ENCODE measurements at places on chromosomes 11 and 22. TPM values are rescaled to one million over a fixed set of nuclear protein-coding genes. Genes with fewer than 3 reads are reported as not detected.

DNA sequence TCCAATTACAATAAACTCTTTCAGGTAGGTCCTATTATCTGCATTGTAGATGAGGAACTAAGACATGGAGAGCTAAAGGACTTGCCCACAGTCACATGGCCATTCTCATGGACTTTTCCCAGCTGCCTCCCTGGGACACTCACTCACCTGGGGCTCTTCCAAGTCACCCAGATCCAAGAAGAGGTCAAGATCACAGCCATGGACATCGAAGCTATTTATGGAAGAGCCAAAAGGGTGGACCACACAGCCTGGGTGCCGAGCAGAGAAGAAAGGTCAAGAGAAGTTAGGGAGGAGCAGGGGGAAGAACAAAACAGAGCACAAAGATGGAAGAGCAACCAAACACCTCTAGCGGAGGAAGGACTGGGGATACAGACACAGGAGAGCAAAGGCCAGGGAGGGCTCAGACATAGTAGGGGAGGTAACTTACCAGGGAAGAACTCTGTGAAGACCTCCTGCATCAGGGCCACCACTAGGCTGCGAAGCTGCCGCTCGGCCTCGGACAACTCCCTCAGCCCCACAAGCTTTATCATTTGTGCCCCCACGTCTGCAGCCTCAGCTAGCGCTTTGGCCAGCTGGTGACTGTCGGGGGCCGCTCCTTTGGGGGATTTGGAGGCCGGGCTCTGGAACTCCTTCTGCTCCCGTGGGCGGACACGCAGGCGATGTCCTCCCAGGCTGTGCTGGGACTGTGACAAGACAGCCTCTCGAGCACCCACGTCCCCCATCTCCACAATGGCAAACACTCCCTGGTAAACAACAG is 7.4 kb upstream of the EEF1G start:
- H3K27me3 ChIP-seq: no peaks in the 10 kb centered on the region
- no peak overlapping the region for H3K4me3 ChIP-seq
- H3K27ac ChIP-seq: no peak overlapping the region

TMEM86A gene
- total RNA-seq: 0.25 TPM

DNA sequence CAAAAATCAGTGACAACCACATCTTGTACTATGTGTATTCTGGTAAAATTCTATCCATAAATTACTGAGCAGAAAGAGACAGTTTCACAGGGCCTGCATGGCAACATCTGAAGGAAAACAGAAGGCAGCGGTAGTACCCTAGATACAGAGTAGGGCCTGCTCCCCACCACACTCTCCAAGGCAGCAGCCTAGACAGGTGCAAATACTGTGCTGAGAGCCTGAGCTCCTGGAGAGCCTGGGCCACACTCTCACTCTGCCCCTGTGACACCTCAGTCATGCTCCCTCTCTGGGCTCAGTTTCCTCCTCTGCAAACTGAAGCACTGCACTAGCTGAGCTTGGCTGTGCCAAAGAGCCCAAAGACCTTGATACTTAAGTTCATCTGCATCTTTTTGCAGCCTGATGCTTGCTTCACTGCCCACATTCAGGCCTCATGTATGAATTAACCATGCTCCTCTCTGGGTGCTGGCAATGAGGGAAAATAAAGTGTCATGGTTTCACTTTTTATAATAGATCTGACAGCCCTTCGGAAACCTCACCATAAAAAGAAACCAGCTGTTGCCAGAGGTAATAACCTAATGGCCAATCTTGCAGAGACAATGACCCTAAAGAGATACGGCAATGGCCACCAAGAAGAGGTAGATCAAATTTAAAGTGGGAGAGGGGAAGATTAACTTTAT is 104.7 kb downstream of the PLEKHA7 start:
- no peak for DNase-seq
- no peaks in the 10 kb centered on the region for H3K4me1 ChIP-seq
- no peak overlapping the region for H3K4me3 ChIP-seq
- H3K27ac ChIP-seq: no peak overlapping the region

GRCh38 chr22:47208630-47209029 is 446.2 kb downstream of the TBC1D22A start:
- DNase-seq: no peak
- no peaks in the 10 kb centered on the region for H3K4me1 ChIP-seq
- H3K27me3 ChIP-seq: no peaks in the 10 kb centered on the region

- no peak for DNase-seq
- H3K4me1 ChIP-seq: no peaks in the 10 kb centered on the region
- no peak overlapping the region for H3K4me3 ChIP-seq
- no peaks in the 10 kb centered on the region for H3K36me3 ChIP-seq
Measured at GRCh38 chr11:61453695-61454094, 23.8 kb downstream of the SDHAF2 start.

GRCh38 chr11:43738600-43739409 is 58.3 kb downstream of the HSD17B12 start:
- no peaks in the 10 kb centered on the region for H3K27me3 ChIP-seq
- DNase-seq: peak; percentile 79
- H3K36me3 ChIP-seq: peaks cover 2% of the 10 kb centered on the region
- H3K4me1 ChIP-seq: peaks cover 44% of the 10 kb centered on the region
- H3K4me3 ChIP-seq: no peak overlapping the region
- H3K27ac ChIP-seq: peak overlapping the region; percentile 79

SMIM35 gene
- total RNA-seq: not detected

GRCh38 chr11:14380125-14380936 is 21.3 kb upstream of the RRAS2 start:
- peak overlapping the region; percentile 45 for H3K4me3 ChIP-seq
- no peak overlapping the region for H3K27ac ChIP-seq
- H3K27me3 ChIP-seq: no peaks in the 10 kb centered on the region
- no peak for DNase-seq
- no peaks in the 10 kb centered on the region for H3K36me3 ChIP-seq

GRCh38 chr11:67273260-67273990 is 7.2 kb downstream of the GRK2 start:
- DNase-seq: no peak
- peaks cover 7% of the 10 kb centered on the region for H3K36me3 ChIP-seq
- no peak overlapping the region for H3K4me3 ChIP-seq
- no peaks in the 10 kb centered on the region for H3K27me3 ChIP-seq
- no peaks in the 10 kb centered on the region for H3K4me1 ChIP-seq

CBLIF gene
- not detected for total RNA-seq

- H3K36me3 ChIP-seq: no peaks in the 10 kb centered on the region
- H3K27ac ChIP-seq: no peak overlapping the region
- H3K4me1 ChIP-seq: peaks cover 42% of the 10 kb centered on the region
- H3K4me3 ChIP-seq: no peak overlapping the region
- H3K27me3 ChIP-seq: no peaks in the 10 kb centered on the region
- DNase-seq: no peak
Measured at GRCh38 chr22:20206709-20207215, 55.9 kb upstream of the CCDC188 start.

PDGFB gene
- 8.3 TPM for total RNA-seq

CPT1B gene
- 24.6 TPM for total RNA-seq

GRCh38 chr11:129871914-129872313 is 23.5 kb downstream of the NFRKB start:
- H3K36me3 ChIP-seq: peaks cover 15% of the 10 kb centered on the region
- DNase-seq: no peak

PGAP2 gene
- 57.9 TPM for total RNA-seq

DNA sequence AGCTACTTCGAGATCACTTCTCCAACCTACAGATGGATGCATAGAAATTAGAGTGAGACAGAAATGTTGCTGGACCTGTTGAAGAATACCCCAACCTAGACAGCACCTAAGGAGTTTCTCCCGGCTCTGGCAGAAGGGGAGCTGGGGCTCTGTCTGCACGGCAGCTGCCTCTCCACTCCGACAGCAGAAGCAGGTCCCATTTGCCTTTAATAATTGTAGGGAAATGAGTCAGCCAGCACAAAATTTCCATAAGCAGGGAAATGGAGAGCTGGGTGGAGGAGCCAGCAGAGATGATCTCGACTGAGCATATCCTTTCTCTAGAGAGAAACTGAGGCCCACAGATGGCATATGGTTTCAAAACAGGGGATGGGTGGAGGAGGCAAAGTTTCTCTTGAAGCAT is 80.1 kb downstream of the EFCAB6 start:
- no peaks in the 10 kb centered on the region for H3K4me1 ChIP-seq
- no peak overlapping the region for H3K27ac ChIP-seq
- no peak overlapping the region for H3K4me3 ChIP-seq
- DNase-seq: no peak
- no peaks in the 10 kb centered on the region for H3K27me3 ChIP-seq

SUSD2 gene
- 7.0 TPM for total RNA-seq

PRRG4 gene
- total RNA-seq: 6.8 TPM

DNA sequence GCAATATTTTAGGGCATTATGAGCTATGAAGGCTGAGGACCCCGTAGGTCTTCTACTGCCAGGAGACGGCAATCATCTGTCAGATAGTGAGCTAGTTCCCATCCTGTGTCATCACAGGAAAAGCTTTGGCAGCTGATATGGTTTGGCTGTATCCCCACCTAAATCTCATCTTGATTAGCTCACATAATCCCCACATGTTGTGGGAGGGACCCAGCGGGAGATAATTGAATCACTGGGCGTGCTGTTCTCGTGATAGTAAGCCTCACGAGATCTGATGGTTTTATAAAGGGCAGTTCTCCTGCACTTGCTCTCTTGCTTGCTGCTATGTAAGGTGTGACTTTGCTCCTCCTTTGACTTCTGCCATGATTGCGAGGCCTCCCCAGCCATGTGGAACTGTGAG is 18.1 kb downstream of the CSRP3 start:
- no peaks in the 10 kb centered on the region for H3K4me1 ChIP-seq
- no peaks in the 10 kb centered on the region for H3K27me3 ChIP-seq
- H3K36me3 ChIP-seq: no peaks in the 10 kb centered on the region
- H3K4me3 ChIP-seq: no peak overlapping the region
- DNase-seq: no peak

GRCh38 chr11:31815711-31816467 is 4.8 kb upstream of the PAX6 start:
- H3K4me3 ChIP-seq: no peak overlapping the region
- no peak for DNase-seq
- peaks cover 25% of the 10 kb centered on the region for H3K27me3 ChIP-seq

DNA sequence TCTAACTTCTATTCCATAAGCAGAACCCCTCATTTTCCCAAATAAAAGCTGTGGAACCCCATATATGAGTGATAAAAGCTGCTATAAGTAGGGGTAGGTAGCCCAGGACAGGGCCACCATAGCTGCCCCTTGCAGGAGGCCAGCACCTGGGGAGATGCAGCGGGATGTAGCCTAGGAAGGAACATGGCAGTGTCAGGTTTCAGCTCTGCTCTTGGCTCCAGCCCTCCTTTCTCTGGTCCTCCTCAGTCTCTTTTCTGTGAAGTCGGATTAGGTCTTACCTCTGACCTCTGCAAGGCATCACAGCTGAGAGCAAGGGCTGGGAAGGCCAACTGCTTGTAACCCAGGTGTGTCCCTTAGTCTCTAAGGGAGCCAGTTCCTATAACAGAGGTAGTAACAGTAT is 135.6 kb downstream of the NAV2 start:
- no peak for DNase-seq
- H3K36me3 ChIP-seq: no peaks in the 10 kb centered on the region
- no peaks in the 10 kb centered on the region for H3K27me3 ChIP-seq
- H3K4me1 ChIP-seq: no peaks in the 10 kb centered on the region
- no peak overlapping the region for H3K4me3 ChIP-seq

IL18 gene
- total RNA-seq: 32.8 TPM

OR5AS1 gene
- not detected for total RNA-seq

TIGD3 gene
- total RNA-seq: 3.2 TPM

DNA sequence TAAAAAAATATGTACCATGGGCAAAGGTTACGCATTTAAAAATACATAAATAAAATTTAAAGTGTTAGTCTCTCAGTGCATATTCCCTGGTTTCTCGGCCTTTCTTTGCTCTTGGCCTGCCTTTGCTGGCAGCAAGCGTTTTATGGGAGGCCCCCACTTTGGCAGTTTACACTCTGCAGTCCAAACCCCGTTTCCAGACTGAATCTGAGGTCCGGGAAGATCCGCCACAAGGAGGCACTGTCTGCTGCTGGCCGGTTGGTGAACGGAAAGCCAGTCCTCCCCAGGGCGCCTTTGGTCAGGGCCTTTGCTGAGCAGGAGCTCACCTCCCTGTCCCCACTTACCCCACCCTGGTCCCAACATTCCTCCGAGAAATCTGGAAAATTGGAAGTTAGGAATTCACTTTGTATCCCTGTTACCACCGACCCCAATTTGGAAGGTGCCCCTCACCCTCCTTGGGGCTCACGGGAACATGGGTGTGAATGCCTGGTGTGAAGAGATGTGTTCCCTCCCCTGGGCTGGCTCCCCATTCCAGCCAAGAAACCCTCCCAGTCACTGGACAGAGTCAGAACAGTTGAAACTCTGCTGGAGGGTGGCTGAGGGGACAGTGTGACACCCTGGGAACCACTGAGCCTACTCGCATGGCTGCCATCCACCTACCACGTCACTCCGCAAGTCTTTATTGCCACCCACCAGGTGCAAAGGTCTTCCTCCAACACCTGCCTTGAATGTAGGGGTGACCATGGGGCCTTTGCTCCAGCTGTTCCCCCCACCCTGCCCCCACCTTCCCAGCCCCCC is 9.4 kb upstream of the SF1 start:
- H3K4me3 ChIP-seq: no peak overlapping the region
- no peak overlapping the region for H3K27ac ChIP-seq

PRMT3 gene
- 28.5 TPM for total RNA-seq

WNT11 gene
- 22.6 TPM for total RNA-seq

LRRC55 gene
- not detected for total RNA-seq

- H3K36me3 ChIP-seq: no peaks in the 10 kb centered on the region
- DNase-seq: no peak
- H3K4me1 ChIP-seq: peaks cover 9% of the 10 kb centered on the region
- no peak overlapping the region for H3K4me3 ChIP-seq
- peak overlapping the region; percentile 0 for H3K27ac ChIP-seq
Measured at GRCh38 chr22:27636716-27637508, 164.6 kb downstream of the MN1 start.

- peaks cover 12% of the 10 kb centered on the region for H3K4me1 ChIP-seq
- no peak overlapping the region for H3K4me3 ChIP-seq
- DNase-seq: no peak
- H3K27me3 ChIP-seq: no peaks in the 10 kb centered on the region
- H3K36me3 ChIP-seq: no peaks in the 10 kb centered on the region
Measured at GRCh38 chr22:27624042-27624441, 177.5 kb downstream of the MN1 start.

KRTAP5-9 gene
- total RNA-seq: not detected

DNA sequence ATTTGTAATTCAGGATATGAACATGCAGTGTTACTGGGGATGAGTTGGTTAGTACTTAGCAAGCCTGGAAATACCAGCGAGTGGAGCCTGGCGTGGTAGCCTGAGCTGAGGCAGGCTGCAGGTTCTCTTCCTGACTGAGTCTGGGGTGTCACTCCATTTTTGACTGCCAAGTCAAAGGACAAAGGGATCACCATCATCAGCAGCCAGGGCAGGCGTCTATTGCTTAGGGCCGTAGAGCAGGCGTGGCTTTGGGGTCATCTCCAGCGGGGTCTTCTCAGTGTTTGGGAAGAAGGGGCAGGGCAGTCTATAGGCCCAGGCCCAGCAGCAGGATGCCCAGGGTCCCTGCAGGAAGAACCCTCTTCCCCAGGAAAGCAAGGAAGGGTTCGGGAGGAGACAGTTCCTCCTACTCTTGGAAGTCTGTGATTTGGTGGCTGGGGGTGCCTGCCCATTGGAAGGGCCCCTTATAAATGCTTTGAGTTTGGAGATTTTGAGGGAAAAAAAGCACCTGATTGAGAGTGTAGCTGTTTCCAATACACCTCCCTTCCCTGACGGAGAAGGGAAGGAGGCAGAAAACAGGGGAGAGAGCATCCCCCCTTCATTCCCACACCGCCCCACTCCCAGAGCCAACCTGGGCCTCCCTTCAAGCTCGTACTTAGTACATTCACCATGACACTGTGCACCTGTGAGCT is 51.5 kb upstream of the SPATA19 start:
- 0 out of 2 replicates have a peak, but pooled peaks cover 3% of the 10 kb centered on the region for H3K4me1 ChIP-seq
- no peak for DNase-seq
- H3K36me3 ChIP-seq: no peaks in the 10 kb centered on the region
- no peaks in the 10 kb centered on the region for H3K27me3 ChIP-seq

- H3K27me3 ChIP-seq: no peaks in the 10 kb centered on the region
- DNase-seq: no peak
- no peak overlapping the region for H3K4me3 ChIP-seq
- no peak overlapping the region for H3K27ac ChIP-seq
Measured at GRCh38 chr22:49334976-49335375, 492.7 kb downstream of the BRD1 start.
